ENCODE measurements at places on chromosomes 4 and X. TPM values are rescaled to one million over a fixed set of nuclear protein-coding genes. Genes with fewer than 3 reads are reported as not detected.
A peak's percentile ranks its signal among the peaks of the same experiment; 100 is the strongest.

The FAM184B gene
- total RNA-seq = 0.09 TPM

DNA sequence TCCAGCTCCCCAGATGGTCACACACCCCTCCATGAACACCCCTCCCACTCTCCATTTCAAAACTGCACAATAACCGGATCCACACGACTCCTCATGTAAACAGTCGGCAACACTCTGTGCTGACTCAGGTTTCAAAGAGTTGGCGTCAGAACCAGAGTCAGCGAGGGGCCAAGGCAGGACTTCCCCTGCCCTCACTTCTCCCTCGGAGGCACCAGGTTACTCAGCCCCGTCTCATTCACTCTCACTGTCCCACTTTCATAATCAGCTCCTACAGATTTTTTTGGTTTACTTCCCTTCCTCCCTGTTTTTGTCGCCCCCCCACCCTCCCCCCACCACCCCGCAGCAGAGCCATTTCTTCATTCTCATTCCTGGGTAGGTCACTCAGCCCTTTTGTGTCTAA, 2.7 kb upstream of the TIMP1 start:
- H3K27ac ChIP-seq = no peak overlapping the region
- no peaks in the 10 kb centered on the region for H3K27me3 ChIP-seq
- peaks cover 41% of the 10 kb centered on the region for H3K4me1 ChIP-seq
- no peak overlapping the region for H3K4me3 ChIP-seq

The GAB3 gene
- not detected for total RNA-seq

GRCh38 chr4:92825256-92825655, 521.5 kb downstream of the GRID2 start:
- no peak overlapping the region for H3K27ac ChIP-seq
- DNase-seq = no peak
- H3K4me1 ChIP-seq = no peaks in the 10 kb centered on the region
- H3K4me3 ChIP-seq = no peak overlapping the region

DNA sequence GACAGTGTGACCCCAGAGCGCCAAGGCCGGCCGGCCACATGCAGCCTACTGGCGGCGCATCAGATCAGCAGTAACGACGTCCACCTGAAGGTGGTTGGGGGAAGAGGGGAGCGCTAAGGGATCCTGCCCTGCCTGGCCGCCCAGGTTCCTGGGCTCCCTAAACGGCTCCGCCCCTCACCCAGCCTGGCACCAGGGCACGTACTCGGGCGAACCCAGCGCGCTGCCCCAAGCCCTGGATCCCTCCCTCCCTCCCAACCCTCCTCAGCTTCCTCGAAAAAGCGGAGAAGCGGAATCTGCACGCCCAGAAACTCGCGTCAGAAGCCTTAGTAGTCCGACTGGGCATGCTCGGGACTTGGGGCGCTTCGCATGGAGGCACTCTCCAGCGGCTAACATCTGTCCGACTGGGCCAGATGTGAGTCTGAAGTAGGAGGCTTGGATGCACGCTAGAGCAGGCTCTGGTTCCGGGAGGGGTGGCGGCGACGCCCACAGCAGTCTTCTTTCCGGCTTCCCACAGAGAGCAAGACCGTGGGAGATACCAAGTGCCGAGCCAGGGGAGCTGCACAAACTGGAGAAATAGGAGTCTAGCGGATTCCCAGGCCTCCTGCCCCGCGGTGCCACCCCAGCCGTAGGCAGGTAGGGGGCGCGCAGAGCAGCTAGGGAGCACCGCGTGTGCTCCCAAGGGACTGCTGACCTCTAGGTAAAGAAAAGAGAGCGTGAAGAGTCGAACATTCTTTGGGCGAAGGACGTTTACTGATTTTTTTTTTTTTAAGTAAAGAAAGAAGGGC, 114.3 kb upstream of the TEX13C start:
- H3K4me3 ChIP-seq = peak overlapping the region; percentile 12
- no peaks in the 10 kb centered on the region for H3K4me1 ChIP-seq
- H3K36me3 ChIP-seq = no peaks in the 10 kb centered on the region
- no peak for DNase-seq
- peaks cover 23% of the 10 kb centered on the region for H3K27me3 ChIP-seq

The KIAA1210 gene
- total RNA-seq = not detected

DNA sequence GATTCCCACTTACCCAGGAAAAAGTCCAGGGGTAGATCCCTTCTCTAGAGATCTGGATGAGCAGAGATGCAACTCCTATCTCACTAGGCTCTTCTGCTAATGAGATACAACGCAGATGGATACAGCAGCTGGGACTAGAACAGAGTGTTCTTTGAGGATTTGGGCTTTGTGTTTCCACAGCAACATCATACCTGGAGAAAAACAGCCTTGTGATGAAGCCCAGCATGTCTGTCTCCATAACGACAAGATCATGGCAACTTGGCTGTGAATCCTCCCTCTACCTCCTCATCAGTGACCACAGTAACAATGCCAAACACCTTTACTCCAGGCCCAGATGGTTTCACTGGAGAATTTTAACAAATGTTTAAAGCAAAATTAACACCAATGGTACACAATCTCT, 80.1 kb downstream of the RCHY1 start:
- H3K36me3 ChIP-seq = no peaks in the 10 kb centered on the region
- H3K27me3 ChIP-seq = peaks cover 77% of the 10 kb centered on the region
- H3K4me1 ChIP-seq = no peaks in the 10 kb centered on the region
- H3K4me3 ChIP-seq = no peak overlapping the region
- DNase-seq = no peak

DNA sequence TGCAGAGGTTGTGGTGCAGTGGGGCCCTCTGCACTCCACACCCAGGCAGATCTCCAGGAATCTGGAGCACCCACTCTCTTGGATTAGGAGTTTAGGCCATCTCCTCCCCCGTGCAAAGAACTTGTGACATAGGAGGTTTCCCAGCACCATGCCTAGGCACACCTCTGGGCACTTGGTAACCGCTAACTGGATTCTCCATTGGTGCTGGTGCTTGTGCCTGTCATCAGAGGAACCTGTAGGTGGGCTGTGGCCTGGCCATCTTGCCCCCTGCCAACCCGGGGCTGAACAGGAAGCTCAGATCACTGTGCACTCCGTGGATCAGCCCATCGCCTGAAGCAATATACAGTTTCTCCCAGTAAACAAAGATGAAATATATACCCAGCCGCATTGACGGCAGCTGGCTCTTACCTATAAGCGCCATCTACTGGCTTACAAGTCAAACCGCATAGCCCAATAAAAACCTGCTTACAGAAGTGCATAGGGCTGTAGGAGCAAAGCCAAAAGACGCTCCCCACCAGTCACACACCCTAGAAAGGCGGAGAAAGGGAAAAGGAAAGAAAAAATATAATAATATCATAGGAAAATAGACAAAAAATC, 19.1 kb upstream of the TEX13B start:
- H3K27me3 ChIP-seq = no peaks in the 10 kb centered on the region
- peak; percentile 24 for DNase-seq
- H3K4me3 ChIP-seq = no peak overlapping the region
- H3K36me3 ChIP-seq = no peaks in the 10 kb centered on the region
- no peaks in the 10 kb centered on the region for H3K4me1 ChIP-seq
- no peak overlapping the region for H3K27ac ChIP-seq

DNA sequence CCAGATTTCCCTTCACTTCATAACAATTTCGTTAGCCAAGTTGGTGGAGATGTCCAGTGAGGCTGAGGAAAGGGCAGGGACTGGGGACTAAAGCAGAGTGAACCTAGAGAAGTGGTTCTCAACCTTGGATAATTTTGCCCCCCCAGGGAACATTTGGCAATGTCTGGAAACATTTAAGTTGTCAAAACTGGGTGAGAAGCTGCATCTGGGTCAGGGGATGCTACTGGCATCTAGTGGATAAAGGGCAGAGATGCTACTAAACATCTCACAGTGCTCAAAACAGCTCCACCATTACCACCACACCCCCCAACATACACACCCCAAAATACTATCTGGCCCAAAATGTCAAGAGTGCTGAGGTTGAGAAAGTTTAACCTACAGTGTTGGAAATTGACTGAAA, 32.0 kb upstream of the FGF16 start:
- H3K4me1 ChIP-seq = no peaks in the 10 kb centered on the region
- no peak overlapping the region for H3K4me3 ChIP-seq
- H3K27me3 ChIP-seq = peaks cover 25% of the 10 kb centered on the region
- H3K36me3 ChIP-seq = no peaks in the 10 kb centered on the region
- no peak for DNase-seq
- H3K27ac ChIP-seq = no peak overlapping the region

DNA sequence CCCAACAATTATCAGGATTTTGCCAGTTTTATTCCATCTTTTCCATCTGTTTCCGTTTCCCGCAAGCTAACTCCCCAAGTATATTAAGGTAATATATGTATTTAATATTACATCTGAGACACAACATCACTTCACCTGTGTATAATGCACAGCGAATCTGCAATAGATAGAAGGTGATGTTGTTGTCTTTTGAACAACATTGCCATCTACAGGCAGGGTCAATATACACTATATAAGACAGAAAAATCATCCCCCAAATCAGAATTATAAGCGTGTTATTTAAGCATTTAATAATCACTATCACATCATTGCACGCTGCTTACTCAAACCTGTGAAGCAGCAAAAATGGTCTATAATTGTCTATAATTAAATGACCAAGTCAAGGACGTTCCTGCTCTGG, 1115.5 kb downstream of the NLGN4X start:
- H3K27me3 ChIP-seq = no peaks in the 10 kb centered on the region
- H3K4me1 ChIP-seq = no peaks in the 10 kb centered on the region
- H3K4me3 ChIP-seq = no peak overlapping the region
- no peak overlapping the region for H3K27ac ChIP-seq
- H3K36me3 ChIP-seq = no peaks in the 10 kb centered on the region

The CCDC149 gene
- total RNA-seq = 9.5 TPM

DNA sequence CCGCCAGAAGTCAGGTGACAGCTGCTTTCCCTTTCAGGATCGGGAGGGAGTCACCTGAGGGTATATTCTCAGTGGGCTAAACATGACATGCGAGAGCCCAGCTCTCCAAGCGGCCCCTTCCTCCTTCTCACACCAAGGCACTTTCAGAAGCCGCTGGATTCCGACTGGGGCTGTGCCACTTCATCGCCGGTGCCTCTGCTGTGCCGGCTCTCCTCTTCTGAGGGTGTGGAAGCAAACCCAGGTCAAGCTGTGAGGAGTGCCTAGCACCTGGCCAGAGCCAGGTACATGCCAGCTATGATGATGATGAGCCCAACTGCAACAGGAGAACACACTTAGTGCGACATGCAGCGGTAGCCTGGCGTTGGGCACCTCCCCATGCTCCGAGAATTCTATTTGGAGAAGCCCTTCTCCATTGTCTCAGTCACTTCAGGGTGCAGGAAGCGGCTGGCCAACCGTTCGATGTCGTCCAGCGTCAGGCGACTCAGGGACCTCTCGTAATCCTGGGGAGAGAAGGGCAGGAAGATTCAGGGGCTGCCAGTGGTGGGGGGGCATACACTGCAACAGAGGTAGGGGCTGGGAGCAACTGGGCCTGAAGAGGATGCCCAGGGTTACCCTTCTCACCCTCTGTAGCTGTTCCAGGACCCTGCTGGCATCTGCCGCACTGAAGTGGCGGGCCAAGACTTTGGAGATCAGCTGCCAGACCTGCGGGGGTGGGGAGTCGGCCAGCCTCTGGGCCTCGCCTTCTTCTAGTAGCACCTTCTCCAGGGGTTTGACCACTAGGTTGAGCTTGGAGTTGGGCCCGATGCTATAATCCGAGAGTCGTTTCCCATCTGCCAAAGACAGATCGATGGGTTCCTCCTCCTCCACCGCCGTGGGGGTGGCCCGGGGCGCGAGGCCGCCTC, 1.0 kb downstream of the UBL4A start:
- peaks cover 60% of the 10 kb centered on the region for H3K36me3 ChIP-seq
- peaks cover 11% of the 10 kb centered on the region for H3K4me1 ChIP-seq

GRCh38 chr4:81694176-81694913, 222.6 kb upstream of the RASGEF1B start:
- no peak overlapping the region for H3K27ac ChIP-seq
- H3K4me3 ChIP-seq = no peak overlapping the region
